ENCODE measurements at places on chromosomes 2 and 18.

- DNase-seq, result no peak
These were observed 161.1 kb downstream of the LTBP1 start for GRCh38 chr2:33107690-33108482.

DNA sequence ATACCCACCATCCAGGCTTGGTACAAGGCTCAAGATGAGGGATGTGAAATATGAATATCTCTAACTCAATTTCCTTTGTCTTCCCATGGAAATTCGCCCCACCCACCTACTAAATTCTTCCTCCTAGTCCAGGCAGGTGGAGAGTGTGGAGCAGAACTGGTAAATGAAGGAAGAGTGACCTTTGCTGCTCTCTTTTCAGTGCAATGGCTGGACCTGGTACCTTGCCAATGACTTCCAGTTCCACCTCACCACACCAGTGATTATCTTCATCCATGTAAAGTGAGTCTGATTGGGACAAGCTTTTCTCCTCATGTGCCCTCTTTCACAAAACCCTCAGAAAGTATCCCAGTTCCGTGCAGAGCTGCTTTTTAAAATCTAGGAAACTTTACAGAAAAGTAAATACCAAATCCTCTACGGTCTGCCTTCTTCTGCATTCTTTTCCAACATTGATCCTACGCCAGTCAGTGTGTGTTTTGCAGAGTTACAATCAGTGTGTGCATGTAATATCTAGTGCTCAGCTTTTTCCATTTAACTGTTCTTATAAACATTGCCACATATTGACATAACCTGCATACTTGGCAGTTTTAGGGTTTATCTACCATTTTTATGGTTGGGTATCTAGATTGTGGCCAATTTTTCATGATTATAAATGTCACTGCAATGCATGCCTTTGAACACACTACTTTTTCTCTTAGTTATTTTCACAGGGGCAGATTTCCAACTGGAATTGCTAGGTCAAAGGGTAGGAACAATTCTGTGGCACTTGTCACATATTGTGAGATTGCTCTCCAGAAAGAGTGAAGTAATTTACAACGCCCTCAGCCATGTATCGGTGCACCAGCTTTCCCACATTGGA lies 86.5 kb upstream of the SEC11C start:
- DNase-seq, result no peak

- peak; percentile 40 for DNase-seq
These were observed 30.8 kb upstream of the HPCAL1 start for GRCh38 chr2:10271946-10272345.

DNA sequence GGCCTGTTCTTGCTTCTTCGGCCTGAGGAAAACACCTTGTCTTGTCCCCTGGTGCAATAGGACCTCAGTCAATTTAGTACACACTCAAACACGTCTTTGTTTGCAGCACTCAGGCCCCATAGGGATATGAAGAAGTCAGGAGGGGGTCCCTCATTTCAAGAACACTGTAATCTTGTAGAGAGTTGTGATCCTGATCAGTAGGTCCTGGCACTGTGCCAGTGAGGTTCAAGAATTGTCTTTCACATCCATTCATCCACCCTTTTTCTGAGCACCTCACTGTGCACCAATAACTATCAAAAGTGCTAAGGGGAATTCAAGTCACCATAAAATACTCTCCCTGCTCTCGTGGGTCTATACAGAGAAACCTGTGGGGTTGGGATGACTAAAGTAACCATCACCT lies 131.4 kb upstream of the LHCGR start:
- DNase-seq, result no peak

DNA sequence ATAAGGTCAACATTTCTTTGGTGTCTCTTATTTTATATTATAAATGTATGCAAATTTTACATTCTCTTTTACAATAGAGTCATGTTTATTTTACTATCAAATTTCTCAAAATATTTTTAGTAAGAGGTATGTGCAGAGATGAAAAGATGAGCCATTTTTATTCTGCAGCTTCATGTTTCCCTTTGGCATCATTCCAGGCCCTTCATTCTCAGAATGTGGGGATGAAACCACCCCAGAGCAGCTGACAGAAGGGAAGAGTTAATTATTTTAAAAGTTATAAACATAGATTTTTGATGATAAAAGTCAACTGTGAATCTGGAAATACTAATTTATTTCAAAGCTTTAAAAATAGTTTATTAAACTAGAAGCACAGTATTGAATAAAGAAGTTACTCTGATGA lies 12.8 kb upstream of the FSHR start:
- DNase-seq, result no peak

DNA sequence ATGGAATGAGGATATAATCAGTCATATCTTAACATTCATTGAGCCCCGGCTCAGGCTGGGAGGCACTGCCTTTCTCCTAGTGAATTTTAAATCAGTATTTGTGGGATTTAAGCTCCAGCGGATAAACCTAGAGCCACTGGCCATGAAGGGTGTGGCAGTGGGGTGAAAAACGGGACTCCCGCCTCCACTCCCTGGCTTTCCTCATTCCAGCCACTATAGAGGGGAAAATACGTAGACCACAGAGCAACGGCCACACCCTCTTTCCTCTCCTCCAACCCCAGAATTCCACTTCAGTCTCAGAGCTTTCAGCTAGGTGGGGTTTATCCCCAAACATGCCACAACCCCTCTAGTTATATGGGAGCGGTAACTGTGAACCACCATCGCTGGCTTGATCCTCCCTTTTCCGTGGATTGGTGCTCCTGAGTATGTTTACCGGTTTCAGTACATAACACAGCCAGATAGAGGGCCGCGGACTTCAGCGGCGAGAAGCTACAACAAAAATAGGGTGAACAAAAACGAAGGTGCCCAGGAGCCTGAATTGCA lies 70.6 kb upstream of the ITGB6 start:
- no peak for DNase-seq

DNA sequence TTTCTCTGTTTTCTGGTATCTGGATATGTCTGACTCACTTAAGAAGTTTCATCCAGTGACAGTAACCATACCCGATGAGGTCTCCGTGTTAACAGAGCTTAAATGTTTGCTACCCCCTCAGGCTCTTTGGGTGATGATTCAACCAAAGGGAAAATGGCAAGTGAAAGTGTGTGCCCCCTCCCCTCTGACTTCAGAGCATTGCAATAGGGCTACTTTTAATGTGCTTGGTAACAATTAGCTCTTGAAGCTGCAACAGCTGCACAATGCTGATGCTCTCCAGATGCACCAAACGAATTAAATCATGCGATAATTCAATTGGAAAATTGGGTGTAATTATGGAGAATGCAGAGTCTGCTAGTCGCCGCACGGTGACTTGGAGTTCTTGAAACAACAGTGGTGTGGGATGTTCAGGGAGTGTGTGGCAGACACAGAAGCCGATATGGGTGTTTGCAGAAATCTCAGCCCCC lies 270.7 kb downstream of the ALK start:
- DNase-seq, result no peak

- no peak for DNase-seq
These were observed 160.9 kb upstream of the COL3A1 start for GRCh38 chr2:188813315-188813714.

GRCh38 chr2:193861557-193861956 lies 1666.8 kb upstream of the TMEFF2 start:
- no peak for DNase-seq

GRCh38 chr2:181910028-181910831 lies 18.7 kb downstream of the ITPRID2 start:
- DNase-seq, result no peak

DNA sequence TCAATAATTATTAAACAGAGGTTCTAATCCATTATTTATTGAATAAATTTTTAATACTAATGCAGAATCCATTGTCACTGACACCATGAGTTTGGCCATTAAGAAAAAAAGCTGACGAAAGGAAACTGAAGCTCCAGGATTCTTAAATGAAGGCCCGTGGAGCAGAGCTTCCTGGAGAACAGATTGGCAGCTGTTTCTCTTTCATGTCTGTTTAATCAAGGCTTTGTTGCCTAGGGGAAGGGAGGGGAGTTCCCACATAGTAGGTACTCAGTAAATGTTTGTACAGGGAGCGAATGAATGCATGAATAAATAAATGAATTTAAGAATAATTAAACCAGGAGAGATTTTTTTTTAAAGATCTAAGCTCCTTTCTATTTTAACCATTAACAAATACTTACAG lies 315.1 kb upstream of the KLHL29 start:
- no peak for DNase-seq

- no peak for DNase-seq
These were observed 35.6 kb downstream of the AP1S3 start for GRCh38 chr2:223801736-223802135.

DNA sequence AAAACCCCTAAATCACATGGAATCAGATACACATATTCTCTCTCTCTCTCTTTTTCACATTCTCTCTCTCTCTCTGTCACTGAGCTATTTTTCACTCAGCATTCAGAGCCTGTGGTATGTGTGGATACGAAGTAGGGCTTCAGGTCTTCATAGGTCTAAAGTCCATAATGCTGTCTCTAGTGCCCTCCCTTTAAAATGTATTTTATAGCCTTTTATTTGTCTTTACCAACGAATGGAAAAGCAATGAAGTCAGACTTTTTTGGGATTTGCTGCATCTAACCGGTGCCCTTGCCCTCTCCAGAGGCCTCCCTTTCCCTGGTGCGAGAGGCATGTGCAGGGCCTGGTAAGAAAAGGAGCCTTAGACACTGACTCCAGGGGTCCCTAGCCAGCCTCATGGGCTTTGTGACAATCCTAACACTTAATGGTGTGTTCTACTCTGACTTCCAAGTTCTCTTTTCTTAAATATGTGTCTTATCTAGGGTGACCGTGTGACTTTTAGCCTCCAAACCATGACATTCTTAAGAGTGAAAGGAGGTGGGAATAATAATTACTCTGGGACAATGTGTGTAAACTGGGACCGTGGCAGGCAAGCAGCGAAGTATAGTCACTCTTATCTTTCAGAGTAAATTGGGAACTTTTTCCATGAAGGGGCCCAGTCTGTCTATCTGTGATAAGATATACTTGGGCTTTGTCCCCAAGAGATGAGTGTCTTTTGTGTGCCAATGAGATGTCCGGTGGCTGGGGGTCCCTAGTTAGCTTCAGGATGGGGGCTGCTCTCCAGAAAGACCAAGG lies 101.1 kb downstream of the B3GNT2 start:
- no peak for DNase-seq

DNA sequence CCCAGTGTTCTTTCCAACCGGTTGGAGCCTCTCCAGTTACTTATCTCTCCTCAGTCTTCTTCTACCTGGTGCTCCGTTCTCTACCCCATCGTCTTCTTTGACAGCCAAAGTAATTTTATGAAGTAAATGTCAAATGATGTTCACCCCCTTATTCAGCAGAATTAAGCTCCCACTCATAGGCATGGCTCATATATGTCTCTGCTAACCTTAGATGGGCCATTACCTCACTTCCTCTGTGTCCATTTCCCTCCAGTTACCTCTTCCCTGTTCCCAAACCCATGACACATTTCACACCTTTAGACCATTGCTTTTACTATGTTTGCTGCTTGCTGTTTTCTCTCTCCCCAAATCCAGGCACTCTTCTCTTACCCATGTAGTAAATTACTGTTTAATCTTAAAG lies 607.0 kb downstream of the RNF144A start:
- DNase-seq, result no peak

DNA sequence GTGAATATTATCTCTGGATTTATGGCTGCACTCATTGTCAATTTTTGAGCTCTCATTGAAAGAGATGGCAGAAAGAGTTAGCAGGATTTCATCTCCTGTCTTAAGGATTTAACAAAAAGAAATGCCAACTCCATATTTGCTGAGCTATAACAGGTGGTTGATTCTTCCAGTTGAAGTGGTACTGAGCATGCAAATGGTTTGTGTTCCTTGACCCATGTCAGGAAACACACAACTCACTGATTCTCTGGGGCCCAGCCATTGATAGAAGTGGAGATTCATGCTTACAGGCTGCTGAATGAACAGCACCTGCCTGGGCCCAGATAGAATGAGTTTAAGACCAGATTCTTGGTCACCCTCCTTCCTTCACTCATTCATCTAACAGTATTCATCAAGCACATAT lies 128.8 kb downstream of the CERS6 start:
- no peak for DNase-seq

DNA sequence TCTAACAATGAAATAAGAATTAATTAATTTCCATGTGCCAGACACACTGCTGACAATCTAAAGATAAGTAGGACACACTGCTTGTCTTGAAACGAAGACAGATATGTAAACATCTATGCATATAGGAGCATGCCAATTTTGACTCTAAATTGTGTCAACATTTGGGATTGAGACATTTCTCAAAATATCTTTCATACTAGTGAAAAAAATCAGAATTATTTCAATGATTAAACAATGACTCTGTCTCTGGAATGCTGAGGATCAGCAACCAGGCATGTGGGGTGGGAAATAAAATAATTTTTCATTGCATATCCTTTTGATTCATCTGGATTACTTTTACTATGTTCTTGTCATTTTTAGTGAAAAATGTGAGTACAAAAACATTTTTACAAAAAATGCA lies 262.6 kb upstream of the SYT4 start:
- no peak for DNase-seq

GRCh38 chr18:62612289-62612645 lies 89.4 kb downstream of the ZCCHC2 start:
- no peak for DNase-seq

DNA sequence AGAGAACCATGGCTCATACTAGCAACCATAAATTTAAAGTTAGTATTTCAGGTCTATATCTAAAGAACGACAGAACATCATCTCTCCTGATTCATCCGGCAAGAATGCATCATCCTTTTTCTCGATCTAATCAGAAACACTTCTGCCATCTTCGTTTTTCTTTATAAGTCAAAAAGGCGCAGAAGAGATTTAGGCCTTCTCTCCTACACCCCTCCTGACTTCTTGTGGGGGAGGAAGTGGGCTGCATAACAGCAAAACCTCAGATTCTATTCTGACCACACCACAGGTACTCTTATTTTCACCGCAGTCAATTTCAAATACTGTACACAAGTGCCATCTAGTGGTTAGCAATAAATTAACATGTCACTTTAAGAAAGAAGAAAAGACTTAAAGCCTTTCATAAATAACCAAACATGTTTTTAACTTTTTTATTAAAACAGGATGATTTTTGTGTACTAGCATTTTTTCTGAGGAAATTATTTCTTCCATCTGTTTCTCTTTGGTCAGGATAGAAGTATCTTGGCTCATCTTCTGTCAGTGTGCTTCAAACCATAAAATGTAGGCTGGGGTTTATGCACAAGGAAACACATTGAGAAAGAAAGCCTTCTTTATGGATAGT lies 48.4 kb upstream of the PIK3C3 start:
- DNase-seq, result no peak

- DNase-seq, result no peak
These were observed 81.2 kb downstream of the CTIF start for GRCh38 chr18:48620071-48620470.

GRCh38 chr2:878245-878930 lies 72.3 kb upstream of the SNTG2 start:
- no peak for DNase-seq

DNA sequence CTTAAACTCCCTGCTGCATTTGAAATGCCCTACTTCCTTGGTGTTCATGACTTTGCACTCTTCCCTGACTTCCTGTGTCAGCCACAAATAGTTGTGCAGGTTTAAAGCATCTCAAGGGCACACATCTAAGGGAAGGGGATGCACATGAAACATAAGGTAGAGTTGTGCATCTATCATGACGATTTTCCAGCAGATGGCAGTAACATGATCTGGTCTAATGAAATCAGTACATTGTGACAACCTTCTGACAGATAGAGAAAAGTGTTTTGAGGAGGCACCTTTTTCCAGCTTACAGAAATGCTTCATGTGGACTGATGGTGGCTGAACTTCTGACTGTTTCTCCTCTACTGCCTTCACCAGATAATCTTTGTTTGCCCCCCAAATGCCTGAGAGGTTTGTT lies 238.9 kb downstream of the XIRP2 start:
- DNase-seq, result no peak
